ENCODE measurements at places on chromosomes 2 and 18. TPM values are rescaled to one million over a fixed set of nuclear protein-coding genes. Genes with fewer than 3 reads are reported as not detected.

- DNase-seq = no peak
Observed at GRCh38 chr2:109400102-109400501, 213.7 kb downstream of the SEPTIN10 start.

DNA sequence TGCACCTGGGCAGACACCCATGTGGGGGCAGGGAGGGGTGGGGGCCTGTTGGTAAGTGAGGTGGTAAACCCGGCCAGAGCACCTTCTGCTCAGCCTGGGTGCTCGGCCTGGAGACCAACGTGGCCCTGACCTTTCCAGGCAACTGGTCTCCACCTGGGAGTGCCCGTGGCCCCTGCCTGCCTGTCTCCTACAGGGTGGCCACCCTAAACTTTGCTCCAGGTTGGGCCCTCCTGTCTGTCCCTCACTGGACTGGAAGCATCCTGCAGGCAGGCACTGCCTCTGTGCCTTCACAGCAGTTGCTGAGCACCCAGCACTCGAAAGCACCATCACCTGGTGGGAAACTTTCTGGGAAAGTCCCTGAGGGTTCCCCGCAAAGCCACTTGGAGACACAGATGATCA is 171.3 kb downstream of the TWIST2 start:
- no peak for DNase-seq

DNA sequence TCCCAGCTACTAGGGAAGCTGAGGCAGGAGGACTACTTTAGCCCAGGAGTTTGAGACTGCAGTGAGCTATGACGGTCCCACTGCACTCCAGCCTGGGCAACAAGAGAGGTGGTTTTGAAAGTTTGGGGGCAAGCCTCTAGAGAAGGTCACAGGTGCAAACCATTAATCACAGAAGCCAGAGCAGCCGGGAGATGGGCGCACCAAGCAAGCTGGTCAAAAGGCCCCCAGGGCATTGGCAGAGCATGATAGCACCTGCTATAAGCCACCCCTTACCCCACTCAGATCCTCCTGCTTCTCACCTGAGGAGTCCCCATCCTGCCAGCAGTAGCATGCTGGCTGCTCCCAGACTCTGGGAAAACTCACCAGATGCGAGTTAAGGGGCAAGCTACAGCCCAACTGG is 116.1 kb upstream of the RAB12 start:
- no peak for DNase-seq

DNA sequence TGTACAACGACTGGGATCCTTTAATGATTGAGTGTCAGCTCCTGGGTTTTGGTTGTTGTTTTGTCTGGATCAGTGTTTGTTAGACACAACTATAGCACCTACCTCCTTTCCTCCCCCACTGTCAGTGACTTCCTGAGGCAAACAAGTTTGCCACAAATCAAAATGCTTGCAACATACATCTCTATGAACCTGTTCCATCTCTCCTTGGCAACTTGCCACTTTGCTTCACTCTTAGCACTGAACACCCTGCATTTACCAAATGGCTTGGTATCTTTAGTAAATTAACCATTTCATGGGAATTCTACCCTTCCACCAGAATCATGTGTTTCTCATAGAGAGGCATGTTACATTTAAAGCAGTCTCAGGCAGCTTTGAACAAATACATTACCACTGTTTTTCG is 301.1 kb upstream of the TANK start:
- DNase-seq = no peak

DNA sequence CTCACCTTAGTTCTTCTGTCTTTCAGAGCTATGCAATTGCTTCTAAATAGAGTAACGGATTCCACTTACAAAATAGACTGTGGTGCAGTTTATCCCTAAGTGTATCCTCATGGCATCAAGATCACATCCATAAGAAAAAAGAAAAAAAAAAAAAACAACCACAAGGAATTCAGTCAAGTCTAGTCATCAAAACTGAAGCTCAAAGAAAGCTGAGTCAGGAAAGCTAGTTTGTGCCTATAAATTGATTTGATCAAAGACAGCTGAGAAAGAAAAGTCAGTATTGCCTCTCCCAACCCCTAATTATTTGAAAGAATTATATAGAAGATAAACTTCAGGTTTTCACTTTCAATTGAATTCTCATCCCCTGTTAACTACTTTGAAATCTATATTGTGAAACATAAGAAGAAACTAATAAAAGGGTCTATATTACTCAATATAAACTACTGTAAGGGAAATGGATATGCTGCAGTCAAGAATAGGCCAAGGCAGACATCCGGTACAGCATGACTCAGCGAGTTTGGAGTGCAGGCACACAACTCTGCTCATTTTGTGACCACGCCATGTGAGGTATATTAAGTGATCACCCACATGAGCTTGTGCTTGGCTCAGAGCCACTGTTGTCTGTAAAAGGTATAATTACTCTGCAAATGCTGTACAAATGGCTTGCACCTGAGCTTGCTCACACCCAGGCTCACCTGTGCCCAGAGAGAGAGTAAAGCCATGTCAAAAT is 568.1 kb upstream of the CRIM1 start:
- DNase-seq = no peak

DNA sequence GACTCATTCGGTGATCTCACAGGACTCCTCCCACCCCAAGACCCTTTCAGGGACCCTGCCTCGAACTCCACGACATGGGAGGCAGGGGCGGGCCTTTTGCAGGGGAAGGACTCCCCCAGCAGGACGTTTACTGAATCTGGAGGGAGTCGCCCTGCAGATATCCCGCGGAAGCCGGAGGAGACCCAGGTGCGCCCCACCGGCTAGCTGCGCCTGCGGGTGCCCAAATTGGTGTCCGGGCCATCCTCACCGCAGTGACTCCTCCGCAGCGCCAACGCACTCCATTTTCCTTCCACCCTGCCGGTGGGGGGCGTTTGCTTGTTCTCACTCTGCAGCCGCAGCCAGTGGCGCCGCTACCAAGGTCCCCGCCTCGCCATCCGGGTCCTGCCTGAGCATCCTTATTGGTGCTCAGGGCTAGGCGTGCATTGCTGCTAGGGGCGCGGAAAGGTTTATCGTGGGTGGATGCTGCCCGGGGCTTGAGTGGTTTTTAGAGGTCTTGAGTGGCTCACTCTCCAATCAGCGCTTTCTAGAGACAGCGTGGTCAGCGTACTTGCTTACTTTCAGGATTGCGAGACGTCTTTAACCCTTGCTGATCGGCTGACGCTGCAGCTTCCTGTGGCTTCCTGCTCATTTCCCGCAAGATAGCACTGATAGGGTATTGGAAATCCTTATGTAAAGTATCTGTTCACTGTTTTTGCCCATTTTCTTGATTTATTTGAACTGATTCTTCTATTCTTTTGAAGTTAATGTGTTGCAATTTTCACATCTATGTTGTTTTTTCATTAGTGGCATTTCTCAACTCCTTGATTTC is 81.4 kb downstream of the BIN1 start:
- DNase-seq = peak; percentile 66

DNA sequence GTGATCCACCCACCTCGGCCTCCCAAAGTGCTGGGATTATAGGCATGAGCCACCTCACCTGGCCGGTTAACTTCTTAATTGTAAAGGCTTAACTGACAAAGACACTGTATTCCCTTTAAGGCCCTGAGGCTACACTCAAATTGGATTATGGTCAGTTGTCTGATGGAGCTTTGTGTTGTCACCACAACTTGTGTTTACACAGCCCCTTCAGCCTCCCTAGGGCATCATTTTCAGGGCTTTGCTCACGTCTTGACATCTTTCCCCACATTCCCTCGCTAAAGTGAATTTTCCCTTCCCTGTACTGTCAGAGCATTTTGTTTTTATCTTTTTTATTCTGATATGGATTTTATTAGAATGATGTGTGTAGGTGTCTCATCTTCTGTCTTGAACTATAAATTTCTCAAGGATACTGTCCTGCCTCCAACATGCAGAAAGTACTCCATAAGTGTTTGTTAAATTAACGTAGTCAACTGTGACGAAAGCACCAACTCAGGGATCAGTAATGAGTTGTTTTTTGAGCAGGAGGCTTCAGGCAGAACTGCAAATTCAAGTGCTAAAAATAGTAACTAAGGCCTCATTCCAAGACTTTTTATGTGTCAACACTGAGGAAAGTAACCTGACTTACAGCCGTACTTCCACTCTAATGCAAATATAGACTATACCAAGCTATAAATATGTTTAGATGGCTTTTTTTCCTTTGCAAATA is 77.1 kb upstream of the NARS1 start:
- peak; percentile 22 for DNase-seq

Gene ESCO1
- 43.2 TPM for total RNA-seq
